ENCODE measurements at places on chromosomes 6 and 20. TPM values are rescaled to one million over a fixed set of nuclear protein-coding genes. Genes with fewer than 3 reads are reported as not detected.

DNA sequence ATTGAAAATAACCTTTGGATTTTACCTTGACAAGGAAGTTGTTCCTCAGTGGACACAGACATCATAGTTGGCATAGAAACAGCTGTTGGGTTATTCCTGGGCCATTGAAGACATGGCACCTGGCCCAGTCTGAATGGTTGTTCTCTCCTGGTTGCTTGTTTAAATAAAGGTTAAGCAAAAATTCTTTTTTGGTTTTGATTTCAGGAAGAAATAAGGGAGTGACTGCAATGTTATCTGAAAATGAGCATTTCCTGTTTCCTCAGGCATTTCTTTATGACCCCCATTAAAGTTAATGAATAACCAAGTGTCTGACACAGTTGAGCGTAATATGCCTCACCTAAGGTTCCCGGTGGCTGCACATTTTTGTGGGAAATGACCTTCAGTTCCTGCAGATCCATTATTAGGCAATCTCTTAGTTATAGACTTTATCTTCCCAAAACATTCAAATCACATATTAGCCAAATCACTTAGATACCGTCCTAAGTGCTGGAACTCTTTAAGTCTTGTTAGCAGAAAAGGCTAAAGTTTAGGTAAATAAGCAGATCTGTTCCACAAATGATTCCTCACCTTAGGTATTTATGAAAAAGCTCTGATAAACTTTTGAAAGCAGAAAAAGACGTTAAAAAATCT lies 648.7 kb upstream of the FLRT3 start:
- H3K27ac ChIP-seq = no peak overlapping the region
- H3K4me3 ChIP-seq = no peak overlapping the region
- no peaks in the 10 kb centered on the region for H3K27me3 ChIP-seq
- no peaks in the 10 kb centered on the region for H3K4me1 ChIP-seq
- no peaks in the 10 kb centered on the region for H3K36me3 ChIP-seq

DNA sequence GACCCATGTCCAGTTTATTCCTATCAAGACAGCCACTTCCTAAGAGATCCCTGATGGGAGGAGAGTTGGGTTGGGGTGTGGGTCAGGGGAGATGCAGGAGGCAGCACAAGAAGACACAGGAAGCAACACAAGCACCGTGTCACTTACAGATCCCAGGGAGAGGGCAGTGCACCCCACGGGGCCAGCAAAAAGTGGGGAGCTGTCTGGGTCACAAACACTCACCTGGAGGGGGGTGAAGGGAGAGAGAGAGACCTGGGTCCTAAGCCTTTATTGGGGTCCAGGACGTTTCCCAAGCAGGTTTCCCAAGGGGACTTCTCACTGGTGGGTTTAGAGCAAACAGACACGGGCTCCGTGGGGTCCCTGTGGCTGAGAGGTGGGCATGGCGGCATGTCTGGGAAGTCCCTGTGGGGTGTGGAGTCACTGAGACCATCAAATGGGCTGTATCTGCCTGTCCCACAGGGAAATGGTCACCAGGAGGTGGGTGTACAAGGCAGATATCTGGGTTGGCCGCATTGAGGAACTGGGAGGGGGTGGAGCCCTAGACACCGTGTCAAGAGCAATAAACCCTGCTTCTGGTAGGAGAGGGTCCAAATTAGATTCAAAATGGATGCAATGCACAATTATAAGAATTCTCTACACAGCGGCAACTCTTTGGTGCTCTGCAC lies 1.6 kb upstream of the CD93 start:
- H3K36me3 ChIP-seq = no peaks in the 10 kb centered on the region
- DNase-seq = no peak
- H3K27ac ChIP-seq = no peak overlapping the region
- no peak overlapping the region for H3K4me3 ChIP-seq
- H3K27me3 ChIP-seq = peaks cover 4% of the 10 kb centered on the region

NKX2-4 gene
- not detected for total RNA-seq

GRCh38 chr6:167746390-167746907 lies 80.3 kb upstream of the AFDN start:
- H3K27me3 ChIP-seq = peaks cover 16% of the 10 kb centered on the region
- no peaks in the 10 kb centered on the region for H3K4me1 ChIP-seq
- no peak overlapping the region for H3K4me3 ChIP-seq
- no peak overlapping the region for H3K27ac ChIP-seq
- no peak for DNase-seq

CSTF1 gene
- 60.9 TPM for total RNA-seq

DNA sequence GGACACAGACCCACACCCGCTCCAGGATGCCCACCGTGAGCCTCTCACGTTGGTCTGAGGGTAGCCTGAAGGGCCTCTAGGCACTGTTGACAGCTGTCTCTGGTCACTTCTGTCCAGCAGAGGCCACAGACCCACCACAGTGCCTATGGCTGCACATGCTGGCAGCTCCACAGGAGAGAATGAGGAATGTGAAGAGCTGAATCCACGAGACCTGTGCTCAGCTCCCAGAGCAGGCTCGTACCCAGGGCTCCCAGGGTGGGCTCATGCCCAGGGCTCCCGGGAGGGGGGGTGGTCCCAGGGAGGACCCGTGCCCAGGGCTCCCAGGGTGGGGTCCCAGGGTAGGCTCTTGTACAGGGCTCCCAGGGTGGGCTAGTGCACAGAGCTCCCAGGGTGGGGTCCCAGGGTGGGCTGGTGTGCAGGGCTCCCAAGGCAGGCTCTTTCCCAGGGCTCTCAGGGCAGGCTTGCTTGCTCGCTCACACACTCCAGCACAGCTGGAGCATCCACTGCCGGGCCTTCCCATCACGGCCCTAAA lies 201.0 kb downstream of the SYNDIG1 start:
- no peak overlapping the region for H3K27ac ChIP-seq
- H3K27me3 ChIP-seq = no peaks in the 10 kb centered on the region
- no peak overlapping the region for H3K4me3 ChIP-seq
- no peak for DNase-seq
- H3K36me3 ChIP-seq = no peaks in the 10 kb centered on the region

GRCh38 chr6:140744659-140745320 lies 1370.3 kb upstream of the CITED2 start:
- no peak overlapping the region for H3K4me3 ChIP-seq
- H3K36me3 ChIP-seq = no peaks in the 10 kb centered on the region
- no peak overlapping the region for H3K27ac ChIP-seq
- H3K4me1 ChIP-seq = peaks cover 10% of the 10 kb centered on the region
- no peak for DNase-seq

DNA sequence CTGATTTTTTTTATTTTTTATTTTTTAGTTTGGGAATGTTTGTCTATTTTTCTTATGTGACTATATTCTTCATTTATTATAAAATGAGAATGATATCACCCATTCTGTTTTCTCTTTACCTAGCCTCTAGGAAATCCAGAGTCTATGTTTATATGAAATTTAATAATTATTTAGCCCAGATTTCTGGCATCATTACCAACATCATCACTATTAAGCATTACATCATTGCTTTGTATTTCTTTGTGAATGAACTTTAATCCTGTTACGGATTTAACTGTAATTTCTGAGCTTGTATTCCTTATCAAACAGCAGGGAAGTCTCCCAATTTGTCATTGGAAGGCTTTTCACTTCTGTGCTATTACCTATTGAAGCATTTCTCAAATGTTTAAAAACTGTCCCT lies 72.7 kb upstream of the NOX3 start:
- H3K36me3 ChIP-seq = peaks cover 3% of the 10 kb centered on the region
- no peak overlapping the region for H3K4me3 ChIP-seq
- peaks cover 3% of the 10 kb centered on the region for H3K27me3 ChIP-seq

DNA sequence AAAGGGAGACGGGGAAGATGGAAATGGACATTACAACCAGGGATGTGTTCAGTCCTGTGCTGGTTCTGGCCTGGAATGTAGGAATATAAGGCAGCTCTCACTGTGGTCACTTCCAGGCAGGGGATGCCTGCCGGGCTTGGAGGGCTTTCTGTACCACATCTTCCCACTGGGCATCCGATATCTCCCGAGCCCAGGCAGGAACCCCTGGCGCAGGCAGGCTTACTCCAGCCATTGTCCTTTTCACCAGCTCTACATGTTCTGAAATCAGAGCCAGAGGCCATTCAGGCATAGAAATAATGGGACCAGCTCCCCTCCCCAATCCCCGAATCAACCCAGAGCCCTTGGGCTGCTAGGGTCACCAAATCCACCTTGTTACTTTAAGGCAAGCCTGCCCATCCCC lies 1.4 kb downstream of the MEA1 start:
- peaks cover 2% of the 10 kb centered on the region for H3K27me3 ChIP-seq
- H3K4me1 ChIP-seq = peaks cover 33% of the 10 kb centered on the region
- peak overlapping the region; percentile 56 for H3K27ac ChIP-seq
- peaks cover 31% of the 10 kb centered on the region for H3K36me3 ChIP-seq
- H3K4me3 ChIP-seq = peak overlapping the region; percentile 93
- DNase-seq = no peak

DNA sequence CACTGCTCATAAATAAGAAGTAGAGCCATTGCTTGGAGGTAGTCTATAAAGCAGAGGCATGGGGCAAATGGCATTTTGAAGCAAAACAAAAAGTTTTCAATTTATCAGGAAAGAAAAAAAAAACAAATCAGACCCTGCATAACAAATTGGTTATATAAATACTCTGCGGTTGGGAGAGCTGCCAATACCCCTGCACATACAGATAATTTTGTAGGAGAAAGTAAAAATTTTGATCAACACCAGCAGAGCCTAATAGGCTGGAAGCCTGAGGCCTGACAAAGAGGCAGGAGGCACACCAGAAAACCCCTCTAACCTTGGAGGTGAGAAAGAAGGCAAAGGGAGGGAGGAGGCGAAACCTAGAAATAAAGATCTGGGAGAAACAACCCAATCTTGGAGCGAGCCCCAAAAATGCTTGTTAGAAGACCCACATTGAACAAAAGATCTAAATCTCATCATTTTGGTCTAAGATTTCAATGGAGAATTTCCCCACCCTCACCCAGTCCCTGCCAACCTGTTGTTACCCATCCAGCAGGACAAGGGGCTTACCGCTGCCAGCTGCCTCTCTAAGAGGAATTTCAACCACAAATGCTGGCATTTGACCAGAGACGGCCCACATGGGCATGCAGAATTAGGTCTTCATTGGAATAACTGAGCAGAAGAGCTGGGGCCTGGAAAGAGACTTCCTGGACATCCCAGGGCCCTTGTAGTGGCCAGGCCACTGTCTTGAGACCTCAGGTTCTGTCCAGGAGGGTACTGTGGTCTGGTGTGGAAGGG lies 28.4 kb downstream of the FOXA2 start:
- no peaks in the 10 kb centered on the region for H3K4me1 ChIP-seq
- peaks cover 19% of the 10 kb centered on the region for H3K27me3 ChIP-seq
- H3K27ac ChIP-seq = no peak overlapping the region
- H3K4me3 ChIP-seq = no peak overlapping the region
- DNase-seq = no peak

- peak overlapping the region; percentile 60 for H3K4me3 ChIP-seq
- no peaks in the 10 kb centered on the region for H3K27me3 ChIP-seq
- H3K27ac ChIP-seq = peak overlapping the region; percentile 91
- H3K4me1 ChIP-seq = peaks cover 97% of the 10 kb centered on the region
- peaks cover 70% of the 10 kb centered on the region for H3K36me3 ChIP-seq
Observed at GRCh38 chr20:38844963-38845362, 39.5 kb downstream of the PPP1R16B start.

ENPP5 gene
- total RNA-seq = not detected

GUCA1A gene
- not detected for total RNA-seq

CGA gene
- total RNA-seq = not detected

- no peak overlapping the region for H3K4me3 ChIP-seq
- no peaks in the 10 kb centered on the region for H3K36me3 ChIP-seq
- no peaks in the 10 kb centered on the region for H3K27me3 ChIP-seq
- no peaks in the 10 kb centered on the region for H3K4me1 ChIP-seq
Observed at GRCh38 chr20:19231359-19232035, 19.1 kb downstream of the SLC24A3 start.

DNA sequence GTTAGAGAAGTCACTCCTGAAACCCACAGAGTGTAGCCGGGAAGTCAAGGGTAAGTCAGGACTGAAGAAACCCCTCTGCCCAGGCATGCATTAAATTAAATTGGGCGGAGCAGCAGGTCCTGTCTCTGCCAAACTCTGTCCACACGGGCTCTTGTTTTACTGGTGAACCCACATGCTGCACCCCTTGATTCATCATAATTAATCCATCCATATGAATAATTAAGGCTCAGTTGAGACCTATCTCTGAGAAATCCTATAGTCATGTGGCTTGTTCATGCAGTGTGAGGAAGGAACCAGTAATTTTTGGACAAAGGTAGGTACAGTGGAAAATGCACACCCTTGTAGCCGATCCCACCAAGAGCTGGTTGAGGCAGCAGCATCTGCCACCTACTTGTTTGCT lies 43.0 kb downstream of the PXDC1 start:
- H3K4me3 ChIP-seq = no peak overlapping the region
- DNase-seq = no peak
- H3K4me1 ChIP-seq = no peaks in the 10 kb centered on the region
- H3K27ac ChIP-seq = no peak overlapping the region
- H3K36me3 ChIP-seq = no peaks in the 10 kb centered on the region

DNA sequence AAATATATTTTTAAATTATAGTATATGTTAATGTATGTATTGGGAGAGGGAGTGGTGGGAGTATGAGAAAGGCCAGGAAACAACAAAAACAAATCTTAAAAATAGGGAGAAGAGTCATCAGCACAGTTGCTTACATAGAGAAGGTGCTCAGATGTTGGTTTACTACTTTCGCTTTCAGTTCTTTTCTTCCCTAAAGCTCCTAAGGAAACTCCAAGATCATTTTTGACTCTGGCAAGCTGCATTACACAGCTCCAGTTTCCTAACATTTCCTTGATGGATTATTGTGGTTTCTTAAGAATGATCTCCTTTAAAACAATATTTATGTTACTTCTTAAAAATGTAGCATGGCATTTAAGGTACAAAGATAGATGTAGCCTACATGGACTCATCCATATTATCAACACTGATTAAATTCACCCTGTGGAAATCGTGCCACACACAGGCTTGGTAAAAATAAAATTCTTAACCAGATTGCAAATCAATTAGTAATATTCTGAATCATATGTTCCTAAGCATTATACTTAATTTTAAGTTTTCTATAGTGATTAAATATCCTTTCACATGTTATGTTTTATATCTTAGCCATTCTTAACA lies 118.0 kb upstream of the MAN1A1 start:
- H3K27ac ChIP-seq = no peak overlapping the region
- H3K36me3 ChIP-seq = peaks cover 18% of the 10 kb centered on the region

- H3K4me1 ChIP-seq = peaks cover 5% of the 10 kb centered on the region
- peak; percentile 43 for DNase-seq
- H3K4me3 ChIP-seq = no peak overlapping the region
- no peak overlapping the region for H3K27ac ChIP-seq
- no peaks in the 10 kb centered on the region for H3K36me3 ChIP-seq
Observed at GRCh38 chr20:38633577-38634093, 32.0 kb downstream of the ARHGAP40 start.

DNAH8 gene
- 0.05 TPM for total RNA-seq

FABP7 gene
- not detected for total RNA-seq

DNA sequence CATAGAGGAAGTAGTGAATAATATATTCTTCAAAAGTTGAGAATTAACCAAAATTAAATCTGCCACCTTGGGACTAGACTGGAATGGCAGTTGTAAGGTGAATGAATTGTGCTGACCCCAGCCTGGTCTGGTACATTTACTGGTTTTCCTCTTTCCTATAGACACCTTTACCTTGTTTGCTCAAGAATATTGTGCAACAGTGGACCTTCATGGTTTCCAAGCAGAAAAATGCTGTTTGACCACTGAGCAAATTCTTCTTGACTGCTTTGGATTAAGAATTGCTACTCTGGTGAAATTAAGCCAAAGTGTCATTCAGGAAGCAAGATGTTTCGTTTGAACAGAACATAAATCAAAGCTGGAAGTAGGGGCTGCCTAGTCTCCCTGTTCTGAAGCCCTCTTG lies 156.6 kb upstream of the TAB2 start:
- peaks cover 44% of the 10 kb centered on the region for H3K36me3 ChIP-seq
- peaks cover 40% of the 10 kb centered on the region for H3K4me1 ChIP-seq
- no peak for DNase-seq
- no peaks in the 10 kb centered on the region for H3K27me3 ChIP-seq
- no peak overlapping the region for H3K27ac ChIP-seq
